ENCODE measurements at places on chromosomes 7 and 10.

DNA sequence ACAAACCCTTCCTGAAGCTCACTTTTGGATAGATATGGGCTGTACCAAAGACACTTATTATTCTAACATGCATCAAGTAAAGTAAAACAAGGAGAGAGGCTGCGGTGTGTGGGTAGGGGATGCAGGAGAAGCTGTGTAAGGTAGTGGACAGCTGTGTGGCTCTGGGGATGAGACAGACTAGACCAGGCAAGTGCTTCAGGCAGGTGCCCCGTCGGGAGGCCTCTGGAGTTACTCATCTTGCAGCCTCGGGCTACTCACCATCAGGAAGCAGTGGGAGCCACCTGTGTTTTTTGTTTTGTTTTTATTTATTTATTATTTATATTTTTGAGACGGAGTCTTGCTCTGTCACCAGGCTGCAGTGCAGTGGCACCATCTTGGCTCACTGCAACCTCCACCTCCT lies 49.3 kb upstream of the NCAPG2 start:
- no peak for DNase-seq

GRCh38 chr7:39741942-39742623 lies 118.7 kb downstream of the RALA start:
- peak; percentile 45 for DNase-seq

DNA sequence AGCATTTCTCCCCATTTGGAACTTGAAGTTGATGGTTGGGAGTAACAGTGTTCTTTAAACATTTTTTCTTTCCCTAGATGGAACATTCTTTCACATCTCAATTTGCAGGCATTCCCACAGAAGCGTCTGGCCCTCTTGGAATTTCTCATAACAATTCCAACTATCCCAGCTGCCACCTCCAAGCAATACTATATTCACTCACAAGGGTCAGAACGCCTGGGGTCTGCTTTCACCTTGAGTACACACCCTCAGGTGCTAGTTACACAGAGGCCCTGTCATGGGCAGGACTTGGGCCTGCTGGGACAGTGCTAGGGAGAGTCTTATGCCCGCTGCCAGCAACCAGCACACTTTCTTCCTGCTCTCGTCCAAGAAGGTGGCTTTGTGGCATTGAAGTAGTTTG lies 136.5 kb downstream of the JCAD start:
- no peak for DNase-seq

GRCh38 chr7:149741629-149742028 lies 31.8 kb downstream of the ZNF467 start:
- DNase-seq, result no peak

DNA sequence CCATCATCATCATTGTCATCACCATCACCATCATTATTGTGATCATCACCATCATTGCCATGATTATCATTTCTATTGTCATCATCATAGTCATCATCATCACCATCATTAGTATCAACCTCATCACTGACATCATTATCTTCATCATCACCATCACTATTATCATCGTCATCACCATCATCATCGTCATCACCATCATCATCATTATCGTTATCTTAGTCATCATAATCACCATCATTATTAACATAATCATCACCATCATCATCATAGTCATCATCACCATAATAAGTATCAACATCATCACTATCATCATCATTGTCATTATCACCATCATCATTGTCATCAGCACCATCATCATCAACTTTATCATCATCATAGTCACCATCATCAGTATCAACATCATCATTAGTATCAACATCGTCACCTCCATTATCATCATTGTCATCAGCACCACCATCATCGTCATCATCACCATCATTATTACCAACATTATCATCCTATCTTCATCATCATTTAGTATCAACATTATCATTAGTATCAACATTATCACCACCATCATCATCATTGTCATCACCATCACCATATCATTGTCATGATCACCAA lies 241.3 kb downstream of the ADARB2 start:
- no peak for DNase-seq

DNA sequence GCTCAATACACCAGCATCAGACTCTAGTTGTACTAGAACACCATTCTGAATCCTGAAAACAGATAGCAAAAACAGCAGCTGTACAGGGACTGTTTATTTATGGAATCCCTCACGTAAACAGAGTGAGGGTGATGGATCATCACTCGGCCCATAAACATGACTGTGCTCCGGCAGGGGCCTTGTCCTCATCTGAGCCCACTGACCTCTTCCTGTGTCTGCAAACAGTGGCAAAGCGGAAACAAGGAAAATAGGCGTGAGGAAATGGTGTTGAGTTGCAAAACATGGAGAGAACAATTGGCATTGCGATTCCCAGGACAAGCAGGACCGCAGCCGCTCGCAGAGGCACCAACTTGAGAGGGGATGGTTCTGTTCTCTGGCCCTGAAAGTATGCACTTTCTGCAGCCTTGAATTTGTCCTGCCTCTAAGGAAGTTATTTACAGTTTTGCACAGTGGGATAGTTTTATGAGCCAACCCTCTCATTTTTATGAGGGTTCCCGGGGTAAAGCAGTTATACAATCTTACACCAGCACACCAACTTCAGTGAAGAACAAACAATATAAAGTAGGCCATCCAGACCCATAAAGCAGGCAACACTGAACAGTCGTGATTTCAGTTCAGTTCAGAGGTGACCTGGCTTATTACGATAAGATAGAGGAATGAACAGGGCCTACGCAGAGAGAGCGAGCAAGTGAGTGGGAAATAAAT lies 248.0 kb upstream of the FZD8 start:
- DNase-seq, result no peak

- DNase-seq, result no peak
These were observed 21.3 kb downstream of the TAS2R16 start for GRCh38 chr7:122974229-122974628.

GRCh38 chr10:73553761-73554160 lies 37.4 kb downstream of the USP54 start:
- no peak for DNase-seq

DNA sequence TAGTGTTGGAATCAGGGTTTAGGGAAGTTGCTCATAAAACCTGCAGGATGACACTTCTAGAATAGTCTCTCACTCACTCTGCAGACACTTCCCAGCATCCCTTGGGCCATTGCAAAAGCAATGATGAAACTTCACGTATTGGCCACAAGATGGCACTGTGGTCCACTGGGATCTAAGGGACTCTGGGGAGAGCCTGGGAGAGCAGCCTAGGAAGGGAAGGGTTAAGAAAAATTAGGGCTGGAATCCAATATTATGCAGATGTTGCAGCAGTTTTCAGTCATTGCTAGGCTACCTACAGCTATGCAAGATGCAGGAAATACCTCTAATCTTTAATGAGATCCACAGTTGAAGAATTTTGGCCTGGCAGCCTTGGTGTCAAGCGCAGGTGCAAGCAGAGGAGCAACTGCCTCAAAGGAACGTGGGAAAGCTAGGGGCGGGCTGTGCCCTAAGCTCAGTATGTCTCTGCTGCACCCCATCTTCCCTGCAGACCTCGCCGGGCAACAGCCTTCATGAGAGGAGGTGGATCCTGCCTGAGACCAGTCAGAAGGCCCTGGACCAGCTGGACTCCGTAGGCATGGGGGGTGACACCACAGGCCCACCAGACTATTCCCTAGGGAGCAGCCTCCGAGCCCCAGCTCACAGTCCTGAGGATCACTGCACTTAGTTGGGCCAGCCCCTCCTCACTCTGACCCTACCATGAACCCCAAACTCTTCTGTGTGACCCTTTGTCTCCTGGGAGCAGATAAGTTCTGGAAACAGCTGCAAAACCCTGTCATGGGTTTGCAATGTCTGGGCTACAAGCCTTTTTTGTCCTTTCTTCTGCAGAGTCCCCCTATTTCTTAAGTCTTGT lies 127.9 kb upstream of the PRSS58 start:
- peak; percentile 40 for DNase-seq

- DNase-seq, result no peak
These were observed 5.8 kb downstream of the TCF7L2 start for GRCh38 chr10:112955582-112956421.

GRCh38 chr10:52212802-52213201 lies 101.3 kb upstream of the DKK1 start:
- DNase-seq, result no peak

DNA sequence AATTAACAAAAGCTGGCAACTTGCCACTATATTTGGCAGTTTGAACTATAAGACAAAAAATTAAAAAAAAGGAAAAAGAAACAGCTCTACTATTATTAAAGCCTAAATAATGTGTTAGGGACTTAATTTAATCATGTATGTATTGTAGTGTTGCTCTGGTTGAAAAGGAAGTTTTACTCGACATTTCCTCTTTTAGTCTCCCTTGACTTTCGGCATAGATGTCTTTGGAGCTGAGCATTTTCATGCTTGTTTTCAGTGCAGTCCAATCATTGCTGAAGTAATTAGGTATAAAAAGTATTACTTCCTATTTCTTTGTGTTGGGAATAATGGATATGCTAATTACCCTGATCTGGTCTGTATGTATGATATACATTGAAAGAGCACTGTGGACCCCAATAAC lies 216.8 kb upstream of the KLF6 start:
- DNase-seq, result no peak

- no peak for DNase-seq
These were observed 99.5 kb downstream of the CYTH3 start for GRCh38 chr7:6172910-6173295.

GRCh38 chr10:88064608-88065382 lies 201.4 kb downstream of the PTEN start:
- peak; percentile 64 for DNase-seq

GRCh38 chr7:26337232-26337865 lies 45.7 kb downstream of the SNX10 start:
- no peak for DNase-seq

DNA sequence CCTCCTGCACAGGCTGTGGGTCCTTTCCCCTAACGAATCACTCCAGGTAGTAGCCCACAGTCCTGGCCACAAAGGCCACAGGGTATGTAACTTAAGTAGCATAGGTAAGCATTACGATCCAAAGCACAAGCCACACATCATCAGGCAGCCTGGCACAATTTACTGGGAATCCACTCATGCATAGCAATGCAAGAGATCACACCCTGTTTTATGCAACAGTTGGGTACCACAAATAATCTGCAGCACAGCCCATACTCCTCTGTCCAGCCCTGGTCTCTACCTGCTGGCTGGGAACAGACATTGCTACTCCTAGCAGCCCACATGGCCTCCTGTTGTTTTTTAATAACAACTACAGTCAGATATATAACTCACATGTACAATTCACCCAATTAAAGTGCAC lies 34.3 kb downstream of the SRPK2 start:
- DNase-seq, result no peak

DNA sequence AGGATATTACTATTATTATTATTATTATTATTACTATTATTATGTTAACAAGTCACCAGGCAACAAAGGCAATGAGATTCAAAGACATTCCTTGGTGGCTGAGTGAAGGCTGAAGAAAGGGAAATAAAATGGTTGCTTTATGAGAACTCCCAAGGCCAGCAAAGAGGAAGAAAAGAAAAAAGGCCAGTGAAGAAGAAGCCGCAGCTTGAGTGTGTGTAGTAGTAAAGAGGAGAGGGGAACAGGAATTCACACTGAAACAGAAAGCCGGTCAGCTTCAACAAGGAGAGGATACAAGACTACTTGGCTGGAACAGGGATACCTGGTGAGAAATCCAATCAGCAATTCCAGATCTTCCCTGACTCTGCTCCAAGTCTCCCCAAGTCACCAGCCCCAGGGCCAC lies 42.4 kb downstream of the PLXNA4 start:
- DNase-seq, result no peak

DNA sequence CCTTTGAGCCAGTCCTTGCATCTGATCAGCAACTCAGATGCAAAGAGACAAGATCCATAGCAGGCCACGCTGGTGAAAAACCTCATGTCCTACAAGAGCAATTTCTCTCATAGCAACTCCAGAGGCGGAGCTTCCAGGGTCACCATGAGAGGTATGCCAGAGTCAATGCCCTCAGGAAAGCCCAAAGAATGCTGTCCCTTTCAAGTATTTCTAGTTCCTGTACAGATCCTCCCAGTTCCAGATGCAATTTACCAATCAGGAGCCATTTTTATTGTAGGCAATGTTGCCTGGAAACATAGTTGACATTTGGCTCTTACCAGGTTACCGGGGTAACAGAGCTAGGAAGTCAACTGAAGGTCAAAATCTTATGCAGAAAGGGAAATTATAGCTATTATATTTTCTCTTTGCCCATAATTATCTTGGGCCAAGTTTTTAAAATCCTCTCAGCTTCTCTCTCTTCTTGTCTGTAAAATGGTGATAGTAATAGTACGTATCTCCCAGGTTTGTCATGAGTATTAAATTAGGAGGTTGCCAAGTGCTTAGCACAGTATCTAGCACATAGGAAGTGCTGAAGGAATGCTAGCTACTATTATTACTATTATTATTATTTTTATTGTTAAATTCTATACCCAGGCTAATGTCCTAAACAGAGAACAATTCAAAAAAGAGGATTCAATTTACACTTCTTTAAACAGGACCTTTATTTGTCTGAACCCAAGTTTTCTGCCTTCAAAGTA lies 46.3 kb upstream of the TM9SF3 start:
- DNase-seq, result no peak

- DNase-seq, result no peak
These were observed 5.5 kb upstream of the FAM131B start for GRCh38 chr7:143367972-143368371.

GRCh38 chr10:97321804-97322190 lies 2.7 kb downstream of the FRAT1 start:
- DNase-seq, result no peak

DNA sequence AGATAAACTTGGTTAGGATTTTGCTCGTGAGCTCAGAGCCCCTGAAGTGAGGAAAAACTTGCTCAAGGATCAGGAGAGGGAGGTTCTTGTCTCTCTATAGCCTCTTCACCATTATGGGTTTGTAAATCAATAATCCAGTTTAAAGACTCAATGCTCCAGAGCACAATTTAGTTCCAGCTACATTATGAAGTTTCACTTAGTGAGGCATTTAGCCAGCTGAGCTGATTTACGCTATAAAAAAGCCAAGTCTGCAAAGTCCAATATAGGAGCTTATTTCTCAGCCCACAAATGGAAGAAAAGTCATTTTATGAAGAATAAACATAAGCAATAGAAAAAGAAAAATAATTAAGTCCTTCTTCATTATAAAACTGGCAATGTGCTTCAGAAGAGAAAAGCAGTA lies 130.6 kb downstream of the STRA8 start:
- DNase-seq, result no peak

- DNase-seq, result peak; percentile 11
These were observed 586 bp upstream of the ANKRD26 start for GRCh38 chr10:27100813-27101347.

GRCh38 chr7:118369987-118370386 lies 145.5 kb downstream of the ANKRD7 start:
- DNase-seq, result no peak

Data from CD4-positive, alpha-beta T cell treated with Interleukin-6 at 100 ng/mL for 8 hours (primary cell).